ENCODE measurements at places on chromosomes 6 and 20.

DNA sequence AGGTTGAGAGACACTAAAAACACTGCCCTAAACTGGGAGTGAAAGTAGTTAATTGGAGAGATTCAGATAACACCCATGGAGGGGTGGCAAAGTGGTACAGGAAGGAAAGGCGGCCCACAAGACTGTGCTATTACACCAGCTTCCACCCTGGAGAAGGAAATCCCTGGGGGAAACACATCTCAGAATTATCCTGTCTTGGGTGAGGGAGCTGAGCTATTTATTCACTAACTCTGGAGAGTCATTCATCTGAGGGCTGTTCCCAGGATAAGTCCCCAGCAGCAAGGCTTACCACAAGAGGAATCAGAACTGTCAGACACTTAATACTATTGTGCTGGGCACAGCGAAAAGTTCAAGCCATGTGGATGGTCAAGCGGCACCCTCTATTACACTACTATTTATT lies 9.9 kb downstream of the TBCC start:
- no peak for DNase-seq

GRCh38 chr20:25062841-25063240 lies 4.9 kb upstream of the ACSS1 start:
- no peak for DNase-seq

DNA sequence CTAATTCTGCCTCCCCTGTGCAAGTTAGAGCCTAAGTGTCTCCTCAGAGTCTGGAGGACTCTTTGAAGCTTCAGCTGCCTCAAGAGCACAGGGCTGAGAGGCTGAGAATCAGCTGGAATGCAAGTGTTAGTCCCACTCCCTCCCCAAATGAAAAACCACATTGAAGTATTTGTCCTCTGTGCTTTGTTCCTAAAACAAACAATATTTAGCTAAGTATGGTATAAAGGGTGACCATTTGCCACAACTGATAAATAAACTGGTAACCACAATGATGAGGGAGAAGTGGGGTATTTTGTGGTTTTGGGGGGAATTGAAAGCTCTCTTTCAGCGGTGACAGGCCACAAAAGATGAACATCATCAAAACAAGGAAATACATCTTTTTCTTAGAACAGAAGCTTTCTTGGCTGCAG lies 91.7 kb upstream of the HDDC2 start:
- no peak for DNase-seq

GRCh38 chr6:97086781-97087180 lies 162.3 kb downstream of the KLHL32 start:
- DNase-seq = no peak

GRCh38 chr20:1943275-1944002 lies 48.2 kb downstream of the SIRPA start:
- no peak for DNase-seq

GRCh38 chr6:117329926-117330325 lies 64.6 kb downstream of the VGLL2 start:
- no peak for DNase-seq

DNA sequence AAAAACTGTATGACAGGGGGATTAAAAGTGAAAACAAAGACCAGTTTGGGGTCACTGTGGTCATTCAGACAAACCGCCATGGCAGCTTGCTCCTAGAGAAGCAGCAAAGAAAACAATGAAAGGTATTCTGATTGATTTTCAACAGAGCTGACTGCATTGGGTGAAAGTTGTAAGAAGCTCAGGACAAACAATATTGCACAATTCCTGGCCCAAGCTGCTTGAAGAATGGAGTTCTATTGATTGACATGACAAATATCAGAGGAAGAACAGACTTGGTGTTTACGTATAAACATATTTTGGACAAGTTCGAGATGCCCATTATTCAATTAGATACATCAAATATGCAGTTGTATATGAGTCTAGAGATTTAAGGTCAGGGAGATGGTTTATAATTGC lies 62.0 kb downstream of the TRIM38 start:
- DNase-seq = no peak

DNA sequence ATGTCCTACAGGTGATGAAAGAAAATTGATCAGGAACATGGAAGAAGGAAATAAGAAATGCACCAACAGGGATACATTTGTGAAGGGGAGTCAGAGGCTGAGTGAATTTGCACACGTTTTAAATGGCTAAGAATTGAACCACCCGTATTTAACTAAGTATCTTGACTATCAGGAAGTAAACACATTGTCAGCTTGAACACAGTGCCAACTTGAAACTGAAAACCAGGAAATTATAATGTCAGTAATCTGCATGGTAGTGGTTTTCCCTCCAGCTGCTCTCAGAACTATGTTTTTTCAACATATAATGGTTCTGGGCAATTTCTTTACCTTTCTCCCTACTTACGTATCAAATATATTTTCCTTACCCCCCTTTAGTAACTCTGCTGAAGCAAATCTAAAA lies 366.5 kb upstream of the POU3F2 start:
- DNase-seq = no peak

DNA sequence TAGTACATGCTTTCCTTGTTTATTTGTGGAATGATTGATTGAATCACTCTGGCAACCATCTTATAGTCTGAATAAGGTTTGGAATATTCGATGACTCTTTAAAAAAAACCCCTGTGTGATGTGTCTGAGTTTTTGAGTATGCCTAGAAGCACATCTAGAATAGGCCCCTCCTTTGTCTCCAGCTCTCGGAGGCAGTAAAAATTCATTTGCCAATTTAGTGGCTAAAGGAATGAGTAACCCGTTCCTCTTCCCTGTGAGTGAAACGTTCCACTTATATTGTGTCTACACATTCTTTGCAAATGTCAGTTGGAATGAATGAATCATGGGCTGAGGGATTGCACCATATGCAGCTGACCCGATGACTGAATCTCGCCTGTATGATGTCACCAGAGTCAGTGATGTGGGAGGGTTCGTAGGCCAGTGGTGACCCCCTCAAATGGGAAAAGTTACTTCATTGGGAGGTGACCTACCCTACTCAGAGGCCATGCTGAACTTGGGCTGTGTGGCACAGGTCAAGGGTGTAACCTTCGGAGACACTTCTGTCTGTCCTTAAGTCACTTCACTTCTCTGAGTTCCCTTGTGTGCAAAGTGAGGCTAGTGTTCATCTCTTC lies 21.6 kb downstream of the MOCS3 start:
- peak; percentile 47 for DNase-seq

GRCh38 chr20:35724321-35725230 lies 17.5 kb downstream of the RBM39 start:
- DNase-seq = no peak

DNA sequence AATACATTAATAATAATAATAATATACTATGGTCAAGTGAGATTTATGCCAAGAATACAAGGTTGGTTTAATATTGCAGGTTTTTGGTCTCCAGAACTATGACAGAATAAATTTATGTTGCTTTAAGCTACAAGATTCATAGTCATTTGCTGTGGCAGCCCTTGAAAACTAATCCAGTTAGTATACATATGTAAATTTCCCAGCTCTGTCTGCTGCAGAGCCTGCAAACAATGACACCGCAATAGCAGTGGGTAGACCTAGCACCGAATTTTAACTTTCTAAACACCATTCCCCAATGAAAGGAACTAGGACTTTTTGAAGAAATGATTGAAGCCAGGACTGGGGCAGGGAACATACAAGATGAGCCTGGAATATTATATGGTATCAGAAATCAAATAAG lies 647.7 kb upstream of the NRSN1 start:
- no peak for DNase-seq
